ENCODE measurements at places on chromosomes 5 and 9. TPM values are rescaled to one million over a fixed set of nuclear protein-coding genes. Genes with fewer than 3 reads are reported as not detected.
A peak's percentile ranks its signal among the peaks of the same experiment; 100 is the strongest.

- no peak for DNase-seq
Observed at GRCh38 chr5:72112389-72112788, 5.1 kb downstream of the MAP1B start.

DNA sequence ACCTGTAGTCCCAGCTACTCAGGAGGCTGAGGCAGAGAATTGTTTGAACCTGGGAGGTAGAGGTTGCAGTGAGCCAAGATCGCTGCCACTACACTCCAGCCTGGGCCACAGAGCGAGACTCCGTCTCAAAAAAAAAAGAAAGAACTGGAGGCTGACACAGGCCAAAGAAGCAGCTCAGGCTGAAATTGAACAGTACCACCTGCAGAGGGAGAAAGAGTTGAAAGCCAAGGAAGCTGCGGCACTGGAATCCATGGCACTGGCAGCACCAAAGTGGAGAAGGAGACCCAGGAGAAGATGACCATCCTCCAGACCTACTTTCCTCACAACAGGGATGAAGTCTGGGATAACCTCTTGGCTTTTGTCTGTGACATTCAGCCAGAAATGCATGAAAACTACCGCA lies 11.3 kb upstream of the TMEM141 start:
- no peak for DNase-seq

DNA sequence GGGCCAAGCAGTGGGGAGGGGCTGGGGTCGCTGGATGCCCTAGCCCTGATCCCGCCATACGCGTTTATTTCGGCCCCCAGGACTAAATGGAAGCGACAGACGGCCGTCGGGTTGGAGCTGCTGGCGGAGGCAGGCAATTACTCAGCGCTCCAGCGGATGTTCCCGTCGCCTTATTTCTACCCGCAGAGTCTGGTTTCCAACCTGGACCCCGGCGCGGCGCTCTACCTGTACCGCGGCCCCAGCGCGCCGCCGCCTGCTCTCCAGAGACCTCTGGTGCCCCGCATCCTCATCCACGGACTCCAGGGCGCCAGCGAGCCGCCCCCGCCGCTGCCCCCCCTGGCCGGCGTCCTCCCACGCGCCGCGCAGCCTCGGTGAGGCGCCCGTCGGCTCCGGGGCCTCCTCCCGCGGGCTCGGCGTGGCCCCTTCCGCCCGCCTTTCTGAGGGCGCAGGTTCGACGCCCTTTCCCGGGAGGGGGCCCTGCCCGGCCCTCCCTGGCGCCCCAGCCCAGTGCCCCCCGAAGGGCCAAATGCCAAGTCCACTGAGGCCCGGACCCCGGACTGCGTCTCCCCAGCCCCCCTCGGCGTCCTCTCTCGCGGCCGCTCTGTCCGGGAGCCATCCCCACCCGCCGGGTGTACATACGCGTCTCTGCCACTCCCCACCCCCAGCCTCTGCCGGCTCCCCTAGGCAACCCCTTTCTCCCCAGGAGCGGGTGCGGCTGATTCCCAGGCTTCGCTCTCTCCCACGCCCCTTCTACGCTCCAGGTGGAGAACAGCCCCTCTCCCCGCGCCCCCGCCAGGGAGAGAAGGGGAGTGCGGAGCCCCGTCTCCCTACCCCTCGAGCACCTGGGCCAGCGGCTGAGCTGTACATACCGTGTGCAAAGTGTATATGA lies 7.0 kb downstream of the BARHL1 start:
- no peak for DNase-seq

SNCAIP gene
- total RNA-seq = 1.6 TPM

DNA sequence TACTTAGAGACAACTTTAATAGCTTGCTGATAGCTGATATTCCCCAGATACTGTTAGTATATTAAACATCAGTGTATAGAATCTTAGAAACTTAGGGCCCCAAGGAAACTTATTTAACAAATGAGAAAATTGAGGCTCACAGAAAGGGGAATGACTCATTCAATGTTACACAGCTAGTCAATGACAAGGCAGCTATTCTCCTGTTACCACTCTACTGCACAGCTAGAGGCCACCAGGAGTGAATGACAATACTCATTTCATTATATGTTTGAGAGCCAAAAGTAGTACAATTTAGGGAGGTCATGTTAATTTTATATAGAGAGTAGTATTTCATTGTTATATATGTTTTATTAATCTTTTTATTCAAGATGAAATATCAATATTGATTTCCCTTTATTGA lies 33.2 kb upstream of the PCDHB1 start:
- no peak for DNase-seq

GRCh38 chr9:17793713-17794622 lies 215.1 kb downstream of the SH3GL2 start:
- no peak for DNase-seq

GRCh38 chr5:132883261-132883834 lies 9.9 kb downstream of the LEAP2 start:
- peak; percentile 34 for DNase-seq

HNRNPA0 gene
- 21.1 TPM for total RNA-seq

GRCh38 chr5:102811972-102812371 lies 56.9 kb downstream of the PAM start:
- no peak for DNase-seq

DNA sequence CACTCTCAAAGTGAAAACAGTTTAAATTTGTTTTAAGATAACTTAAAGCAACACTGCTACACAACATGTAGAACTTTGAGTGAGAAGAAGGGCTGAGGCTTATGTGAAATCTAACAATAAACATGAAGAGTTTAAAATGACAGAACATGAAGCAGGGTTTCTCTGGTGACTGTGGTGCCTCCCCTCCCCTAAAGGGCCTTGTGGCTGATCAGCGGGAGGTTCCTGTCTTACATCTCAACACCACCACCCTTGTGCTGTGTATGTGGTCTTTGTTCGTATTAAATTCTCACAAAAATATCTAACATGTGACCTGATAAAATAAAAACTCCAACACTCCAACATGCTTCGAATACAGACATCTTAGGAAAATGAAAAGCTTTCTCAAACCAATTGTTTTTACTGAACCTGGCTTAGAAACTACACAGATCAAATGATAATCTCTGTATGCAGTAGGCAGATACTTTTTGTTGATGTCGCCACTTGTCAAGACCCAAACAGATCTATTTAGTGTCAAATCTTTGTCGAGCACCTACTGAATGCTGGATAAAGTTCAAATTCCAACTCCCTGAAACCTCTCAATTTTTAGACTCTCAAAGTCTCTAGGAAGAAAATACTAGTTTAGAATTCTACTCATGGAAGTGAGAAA lies 9.9 kb upstream of the IQGAP2 start:
- DNase-seq = no peak

Measured in right cardiac atrium (tissue), 5 donors.